ENCODE measurements at places on chromosomes 13 and 19.

DNA sequence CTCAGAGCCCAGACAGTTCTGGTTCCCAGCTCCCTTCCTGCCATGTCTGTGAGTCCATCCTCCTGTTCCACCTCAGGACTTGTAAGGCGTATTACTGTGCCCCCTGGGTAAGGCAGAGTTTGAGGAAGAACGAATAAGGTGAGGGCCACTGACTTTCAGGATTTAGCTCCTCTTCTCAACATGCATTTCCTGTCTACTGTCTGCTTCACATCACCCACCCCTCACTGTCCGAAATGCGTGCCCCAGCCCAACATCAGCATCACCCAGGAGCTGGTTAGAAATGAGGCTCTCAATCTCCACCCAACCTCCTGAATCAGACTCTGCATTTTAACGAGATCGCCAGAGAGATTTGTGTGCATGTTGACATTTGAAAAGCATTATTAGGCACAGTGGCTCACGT, 44.4 kb downstream of the IRS2 start:
- DNase-seq = no peak

- no peak for DNase-seq
Measured at GRCh38 chr13:102970542-102970941, 95.7 kb downstream of the SLC10A2 start.

DNA sequence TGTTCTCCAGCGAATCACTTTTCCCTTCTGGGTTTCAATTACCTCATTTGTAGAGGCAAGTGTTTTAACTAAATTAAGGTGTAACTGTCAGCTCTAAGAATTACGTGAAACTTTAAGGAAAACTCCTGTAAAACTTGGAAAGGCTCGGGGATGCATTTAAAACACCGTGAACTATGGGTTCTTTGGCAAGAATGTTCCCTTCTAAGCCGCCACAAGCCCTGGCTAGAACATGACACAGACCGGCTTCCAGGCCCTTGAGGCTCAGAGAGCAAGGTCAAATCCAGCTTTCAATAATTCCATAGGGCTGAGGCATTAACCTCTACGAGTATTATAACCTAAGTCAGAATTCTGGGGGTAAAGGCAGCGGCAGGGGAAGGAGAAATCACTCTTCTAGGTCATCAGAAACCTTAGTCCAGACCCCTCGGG, 685 bp downstream of the VWA8 start:
- DNase-seq = no peak

DNA sequence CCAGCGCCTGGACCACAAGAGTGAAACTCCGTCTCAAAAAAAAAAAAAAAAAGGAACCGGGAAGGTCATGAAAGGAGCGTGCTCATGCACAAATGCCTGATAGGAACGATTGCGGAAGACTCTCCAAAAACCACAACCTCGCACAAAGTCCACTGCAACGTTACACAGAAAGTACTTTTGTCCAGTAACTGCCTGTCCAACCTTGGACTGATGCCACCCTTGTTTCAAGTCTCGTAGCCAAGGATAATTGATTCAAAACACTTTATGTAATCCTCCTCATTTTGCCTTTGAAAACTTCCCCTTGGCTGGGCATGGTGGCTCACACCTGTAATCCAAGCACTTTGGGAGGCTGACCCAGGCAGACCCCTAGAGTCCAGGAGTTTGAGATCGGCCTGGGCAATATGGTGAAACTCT, 13.7 kb downstream of the LGALS7 start:
- DNase-seq = no peak

- no peak for DNase-seq
Measured at GRCh38 chr13:81199956-81200355, 859.0 kb upstream of the SPRY2 start.

DNA sequence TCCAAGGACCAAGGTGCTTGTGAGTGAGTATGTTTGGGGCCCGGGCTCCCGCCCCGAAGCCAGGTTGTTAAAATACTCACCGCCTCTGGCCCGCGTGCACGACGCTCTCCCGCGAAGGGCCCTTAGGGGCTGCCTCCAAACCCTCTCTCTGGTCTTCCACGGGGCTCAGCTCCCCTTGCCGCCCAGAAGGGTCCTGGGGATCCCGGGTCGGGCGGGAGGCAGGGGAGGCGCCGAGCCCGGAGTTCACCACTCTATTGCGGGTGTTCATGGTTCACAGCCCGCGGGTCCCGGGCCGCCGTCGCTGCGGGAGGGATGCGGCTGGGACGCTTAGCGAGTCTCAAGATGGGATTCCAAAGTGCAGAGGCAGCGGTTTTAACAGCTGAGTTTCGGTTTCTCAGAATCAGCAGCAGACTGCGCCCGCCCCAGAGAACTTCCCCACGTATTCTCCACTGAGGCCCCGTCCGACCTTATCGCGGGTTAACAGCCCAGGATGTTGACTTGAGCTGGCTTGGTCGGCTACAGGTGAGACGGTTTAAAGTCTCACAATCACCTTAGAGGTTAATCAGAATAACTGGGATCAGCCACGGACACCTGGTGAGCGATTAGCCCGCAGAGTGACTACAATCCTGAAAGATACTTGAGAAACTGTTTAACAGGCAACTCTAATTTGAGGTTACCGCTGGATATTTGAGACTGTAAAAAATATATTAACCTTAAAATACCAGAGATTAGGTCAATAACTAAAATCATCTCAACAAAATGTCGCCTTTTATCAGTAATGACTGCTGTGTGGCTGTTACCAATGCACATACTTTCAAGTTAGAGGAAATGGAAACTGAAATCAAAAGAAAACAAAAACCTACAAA, at the start of gene EPSTI1:
TSS of gene EPSTI1 (minus strand) at position 344 of the 866 bp plus-strand sequence. CDS start at position 268, 76 bp downstream.
- DNase-seq = peak; percentile 45

GRCh38 chr19:50239921-50240590, 36.6 kb downstream of the MYH14 start:
- no peak for DNase-seq

GRCh38 chr13:53863520-53863919, 834.9 kb downstream of the OLFM4 start:
- DNase-seq = no peak

DNA sequence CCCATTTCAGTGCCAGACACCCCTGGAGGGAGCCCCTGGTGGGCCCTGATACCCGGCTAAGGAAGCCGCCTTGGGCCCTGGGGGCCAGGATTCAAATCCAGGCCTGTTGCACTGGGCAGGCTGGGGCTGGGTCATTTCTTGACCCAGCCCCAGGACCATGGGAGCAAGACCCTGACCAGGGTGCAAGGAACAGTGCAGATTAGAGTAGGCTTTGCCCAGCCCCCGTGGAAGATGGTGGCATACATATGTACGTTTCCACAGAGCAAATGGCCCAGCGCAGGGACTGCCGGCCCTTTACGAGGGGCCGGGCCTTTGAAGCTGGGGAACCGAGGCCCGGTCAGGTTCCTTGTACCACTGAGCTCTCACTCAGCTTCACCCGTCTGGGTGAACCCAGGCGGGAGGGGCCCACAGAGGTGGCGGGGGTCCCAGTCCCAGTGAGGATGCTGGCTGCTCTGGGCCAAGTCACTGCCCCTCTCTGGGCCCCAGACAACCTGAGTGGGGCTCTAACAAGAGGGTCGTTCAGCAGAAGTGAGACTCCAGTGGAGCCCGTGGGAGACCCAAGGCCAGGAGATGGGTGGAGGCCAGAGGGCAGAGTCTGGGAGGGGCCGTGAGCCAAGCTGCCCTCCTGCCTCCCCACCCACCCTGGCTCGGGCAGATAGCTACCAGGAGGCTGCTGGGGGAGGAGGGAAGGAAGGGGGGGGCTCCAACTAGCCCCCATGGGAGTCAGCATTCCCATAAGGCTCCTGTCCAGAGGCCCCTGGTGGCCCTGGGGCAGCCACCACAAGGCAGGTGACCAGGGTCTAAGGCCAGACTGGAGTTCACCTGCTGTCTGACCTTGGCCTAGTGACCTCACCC, 2.7 kb downstream of the MKNK2 start:
- no peak for DNase-seq

GRCh38 chr13:33640832-33641231, 177.1 kb upstream of the RFC3 start:
- no peak for DNase-seq

GRCh38 chr13:95301968-95302393, 730 bp upstream of the ABCC4 start:
- DNase-seq = no peak

DNA sequence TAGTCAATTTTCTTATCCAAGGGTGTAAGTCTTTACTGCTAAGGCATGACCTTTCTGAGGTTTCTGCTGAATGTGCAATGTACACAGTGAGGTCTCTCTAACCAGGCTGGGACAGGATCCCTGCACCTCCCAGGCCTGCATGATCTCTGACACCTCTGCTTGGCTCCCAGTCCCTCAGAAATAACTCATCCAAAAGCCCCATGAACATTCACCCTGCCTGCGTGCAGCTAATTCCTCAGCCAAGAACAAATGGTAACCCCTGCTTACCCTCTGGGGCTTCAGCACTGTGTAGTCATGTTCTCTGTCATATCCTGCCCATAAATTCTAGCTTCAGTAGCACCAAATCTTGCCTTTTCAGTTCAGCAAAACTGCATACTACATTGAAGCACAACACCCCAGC, 1146.3 kb upstream of the MIR17HG start:
- DNase-seq = no peak

- no peak for DNase-seq
Measured at GRCh38 chr13:60441761-60442160, 44.7 kb downstream of the TDRD3 start.

GRCh38 chr19:49864890-49865289, 2.5 kb downstream of the PNKP start:
- DNase-seq = no peak

GRCh38 chr13:98372876-98373275, 195.8 kb upstream of the RNF113B start:
- DNase-seq = no peak

- DNase-seq = no peak
Measured at GRCh38 chr19:56619121-56619520, 23.8 kb upstream of the SMIM17 start.

DNA sequence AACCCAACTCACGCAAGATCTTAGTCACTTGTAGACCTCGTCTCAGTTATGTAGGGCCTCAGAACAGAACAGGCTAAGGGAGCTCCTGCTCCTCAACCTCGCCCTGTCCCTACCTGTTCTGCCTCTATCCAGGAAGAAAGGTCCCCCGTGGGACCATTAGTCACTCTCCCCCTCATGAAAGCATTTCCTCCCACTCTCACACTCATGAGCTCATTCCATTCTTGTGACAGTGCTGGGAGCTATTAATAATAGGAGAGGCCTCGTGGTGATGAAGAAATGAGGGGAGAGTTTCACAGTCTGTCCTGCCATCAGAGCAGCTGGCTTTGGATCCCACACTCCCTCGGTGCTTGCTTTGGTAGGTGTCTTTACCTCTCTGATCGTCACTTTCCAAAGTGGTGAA, 10.2 kb downstream of the PPP2R1A start:
- no peak for DNase-seq

GRCh38 chr13:112103961-112104880, 37.3 kb downstream of the SOX1 start:
- DNase-seq = no peak

GRCh38 chr13:79525064-79525857, 44.3 kb downstream of the NDFIP2 start:
- no peak for DNase-seq

- DNase-seq = no peak
Measured at GRCh38 chr13:20301403-20302071, 69.4 kb upstream of the GJB6 start.

GRCh38 chr13:99404005-99404755, 97.0 kb upstream of the GPR183 start:
- DNase-seq = no peak

DNA sequence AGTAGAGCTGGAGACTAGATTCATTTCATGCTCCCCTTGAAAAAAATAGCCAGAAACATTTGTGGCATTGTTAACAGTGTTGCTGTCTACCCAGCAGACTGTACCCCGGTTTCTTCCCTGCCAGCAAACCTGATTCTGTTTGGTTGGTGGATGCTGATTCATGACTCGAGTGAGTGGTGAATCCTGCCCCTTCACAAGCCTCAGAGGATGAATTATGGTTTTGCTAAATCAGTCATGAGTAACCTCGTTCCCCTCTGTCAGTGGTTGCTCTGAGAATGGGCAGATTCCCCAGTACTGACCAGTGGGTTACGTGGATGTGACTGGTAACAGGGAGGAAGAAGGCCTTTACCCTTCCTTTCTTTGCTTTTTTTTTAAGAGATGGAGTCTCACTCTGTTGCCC, 10.1 kb downstream of the NLRP12 start:
- DNase-seq = no peak

DNA sequence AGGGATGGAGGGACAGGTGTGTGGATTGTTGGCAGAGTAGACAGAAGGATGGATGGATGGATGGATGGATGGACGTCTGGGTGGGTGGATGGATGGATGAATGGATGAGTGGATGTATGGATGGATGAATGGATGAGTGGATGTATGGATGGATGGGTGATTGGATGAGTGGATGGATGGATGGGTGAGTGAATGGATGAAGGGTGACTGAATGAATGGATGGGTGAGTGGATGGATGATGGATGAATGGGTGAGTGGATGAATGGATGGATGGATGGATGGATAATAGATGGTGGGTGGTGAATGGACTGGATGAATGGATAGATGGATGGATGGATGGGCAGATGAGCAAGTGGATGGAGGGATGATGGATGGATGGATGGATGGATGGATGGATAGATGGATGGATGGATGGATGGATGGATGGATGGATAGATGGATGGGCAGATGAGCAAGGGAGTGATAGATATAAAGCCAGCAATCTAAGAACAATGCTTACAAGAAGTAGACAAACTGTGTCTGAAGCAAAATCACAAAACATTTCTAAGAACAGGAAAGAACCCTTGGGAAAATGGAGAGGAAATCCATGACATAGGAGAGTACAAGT, 65.2 kb downstream of the INSR start:
- DNase-seq = no peak

DNA sequence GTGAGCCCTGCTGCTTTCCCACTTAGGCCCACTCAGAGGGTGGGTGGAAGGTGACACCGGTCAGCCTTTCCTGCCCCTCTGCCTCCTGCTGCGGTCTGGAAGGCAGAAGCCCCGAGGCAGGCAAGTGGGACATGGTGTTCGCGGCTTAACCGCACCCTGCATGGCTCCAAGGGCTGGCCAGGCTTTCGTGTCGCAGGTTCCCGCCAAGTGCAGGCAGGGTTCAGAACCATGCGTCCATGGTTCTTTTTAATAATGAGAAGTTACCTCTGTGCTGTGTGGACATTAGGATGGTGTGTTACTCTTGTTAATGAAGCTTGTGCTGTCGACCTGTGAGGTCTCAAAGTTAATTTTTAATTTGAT, 986 bp downstream of the DGKH start:
- DNase-seq = no peak

DNA sequence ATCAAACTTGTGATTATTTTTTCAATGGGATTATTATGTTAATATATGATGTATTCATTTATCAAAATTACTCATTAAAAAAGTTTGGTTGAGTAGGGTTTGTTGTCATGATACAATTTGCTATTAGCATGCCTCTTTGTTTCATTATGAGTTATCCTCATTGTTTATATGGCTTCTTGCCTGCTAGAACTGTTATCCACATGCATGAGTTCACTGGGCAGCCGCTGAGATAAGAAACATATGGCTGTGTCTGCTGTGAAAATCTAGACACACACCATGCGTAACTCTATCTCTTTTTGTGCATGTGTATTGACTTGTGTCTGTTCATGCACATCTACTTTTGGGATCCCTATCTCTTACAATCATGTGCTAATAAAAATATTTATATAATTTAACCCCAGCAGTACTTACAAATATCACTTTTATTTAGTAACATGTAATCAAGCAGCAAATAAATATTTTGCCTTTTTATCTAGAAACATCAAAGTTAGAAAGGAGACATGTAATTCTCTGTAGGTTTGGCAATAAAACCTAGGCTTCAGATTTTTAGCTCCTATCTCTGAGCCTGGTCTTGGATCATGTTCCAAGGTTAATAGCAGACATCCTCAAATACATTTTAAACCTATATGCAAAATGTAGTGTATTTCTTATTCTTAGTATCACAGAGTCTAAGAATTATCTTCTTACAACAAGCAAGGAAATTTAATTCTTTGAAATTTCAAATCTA, 11.2 kb upstream of the KLF12 start:
- no peak for DNase-seq
